ENCODE measurements at places on chromosomes 5 and 9. TPM values are rescaled to one million over a fixed set of nuclear protein-coding genes. Genes with fewer than 3 reads are reported as not detected.

GRCh38 chr9:122538757-122539156, 11.7 kb upstream of the OR1N1 start:
- no peak overlapping the region for H3K27ac ChIP-seq
- no peak for DNase-seq
- no peaks in the 10 kb centered on the region for H3K27me3 ChIP-seq
- no peaks in the 10 kb centered on the region for H3K4me1 ChIP-seq

- no peak for DNase-seq
- H3K4me1 ChIP-seq: no peaks in the 10 kb centered on the region
- no peaks in the 10 kb centered on the region for H3K27me3 ChIP-seq
- no peak overlapping the region for H3K4me3 ChIP-seq
- H3K36me3 ChIP-seq: no peaks in the 10 kb centered on the region
These were observed 639.7 kb downstream of the PTPRD start for GRCh38 chr9:9973062-9973461.

DNA sequence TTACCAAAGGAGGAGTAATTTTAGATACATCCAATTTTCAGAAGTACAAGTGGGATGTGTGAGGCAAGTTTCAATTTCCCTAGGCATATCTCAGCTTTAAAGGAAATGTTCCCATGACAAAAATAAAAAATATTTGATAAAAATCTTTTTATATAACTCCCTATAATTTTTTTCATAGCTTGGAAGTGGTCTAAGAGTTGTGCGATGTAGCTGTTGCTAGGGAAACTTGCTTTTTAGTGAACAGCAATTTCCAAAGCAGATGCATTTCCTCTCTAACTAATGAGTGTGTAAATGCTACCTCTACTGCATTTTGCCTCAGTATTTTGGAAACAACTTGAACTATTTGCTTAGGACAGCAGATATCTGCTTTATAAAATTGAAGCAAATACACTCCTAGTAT, 39.6 kb downstream of the MACIR start:
- H3K27me3 ChIP-seq: no peaks in the 10 kb centered on the region
- H3K4me3 ChIP-seq: no peak overlapping the region
- H3K4me1 ChIP-seq: no peaks in the 10 kb centered on the region
- H3K27ac ChIP-seq: no peak overlapping the region
- no peaks in the 10 kb centered on the region for H3K36me3 ChIP-seq
- no peak for DNase-seq

IL7R gene
- 2,390 TPM for total RNA-seq

Measured in CD4-positive, alpha-beta memory T cell (primary cell).